CD4-positive, alpha-beta T cell (primary cell): ENCODE measurements at places on chromosomes 12 and 14. TPM values are rescaled to one million over a fixed set of nuclear protein-coding genes. Genes with fewer than 3 reads are reported as not detected.

GRCh38 chr14:88005050-88005481 is at the start of gene GPR65:
Gene GPR65 (plus strand): TSS chr14:88005135. CDS start chr14:88010848, 5,713 bp downstream.
- peak; percentile 31 for DNase-seq

DNA sequence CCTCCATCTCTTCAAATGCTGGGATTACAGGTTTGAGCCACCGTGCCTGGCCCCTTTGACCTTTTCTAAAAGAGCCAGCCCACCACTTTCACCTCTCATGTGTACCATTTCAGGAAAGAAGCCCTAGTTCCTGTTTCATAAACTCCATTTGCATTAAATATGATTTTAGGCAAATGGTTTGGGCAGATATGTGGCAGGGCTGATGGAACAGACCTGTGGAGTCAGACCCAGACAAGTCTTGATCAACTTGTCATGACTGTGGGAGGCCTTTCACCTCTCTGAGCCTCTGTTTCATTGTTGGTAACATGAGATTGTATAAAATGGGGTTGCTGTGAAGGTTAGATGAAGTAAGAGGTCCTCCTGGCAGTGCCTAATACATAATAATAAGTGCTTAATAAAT is 5.2 kb upstream of the MAP3K9 start:
- DNase-seq, result no peak

- DNase-seq, result no peak
These were observed 134.2 kb upstream of the DNM1L start for GRCh38 chr12:32544893-32545292.

DNA sequence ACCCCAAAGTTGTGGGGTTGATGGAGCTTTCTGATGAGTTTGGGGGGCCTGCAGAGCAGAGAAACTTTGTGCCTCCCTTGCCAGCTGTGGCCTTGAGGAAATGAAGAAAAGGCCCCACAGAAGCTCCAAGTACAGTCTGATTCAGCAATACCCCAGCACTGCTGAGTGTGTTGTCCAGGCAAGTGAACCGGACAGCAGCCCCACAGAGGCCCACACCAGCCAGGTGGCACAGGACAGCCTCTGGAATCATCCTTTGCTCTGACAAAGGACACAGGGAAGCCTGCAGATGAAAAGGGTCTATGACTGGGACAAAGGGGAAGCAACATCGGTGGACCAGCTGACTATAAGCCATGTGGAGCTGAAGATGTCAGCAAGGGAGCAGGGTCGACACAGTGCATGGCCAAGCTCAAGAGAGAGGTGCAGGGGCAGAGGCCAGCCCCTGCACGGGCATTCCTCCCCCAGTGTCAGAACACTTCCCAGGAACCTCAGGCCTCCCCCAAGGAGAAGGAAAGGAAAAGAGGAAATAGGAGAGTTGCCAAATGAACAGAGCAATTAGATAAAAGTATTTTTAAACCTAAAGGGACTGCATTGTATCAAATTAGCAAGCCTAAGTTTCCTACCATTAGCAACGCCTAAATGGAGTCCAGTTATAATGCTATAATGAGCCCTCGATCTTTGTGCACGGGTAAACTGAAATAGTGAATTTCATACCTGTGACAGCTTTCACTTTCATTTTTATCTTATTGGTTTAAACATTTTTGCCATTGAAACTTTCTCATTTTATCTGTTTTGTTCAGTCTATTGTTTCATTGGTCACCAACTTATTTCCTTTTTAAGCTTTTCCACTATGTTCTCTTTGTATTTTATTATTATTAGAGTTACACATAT is 46.3 kb upstream of the PTGDR start:
- no peak for DNase-seq

DNA sequence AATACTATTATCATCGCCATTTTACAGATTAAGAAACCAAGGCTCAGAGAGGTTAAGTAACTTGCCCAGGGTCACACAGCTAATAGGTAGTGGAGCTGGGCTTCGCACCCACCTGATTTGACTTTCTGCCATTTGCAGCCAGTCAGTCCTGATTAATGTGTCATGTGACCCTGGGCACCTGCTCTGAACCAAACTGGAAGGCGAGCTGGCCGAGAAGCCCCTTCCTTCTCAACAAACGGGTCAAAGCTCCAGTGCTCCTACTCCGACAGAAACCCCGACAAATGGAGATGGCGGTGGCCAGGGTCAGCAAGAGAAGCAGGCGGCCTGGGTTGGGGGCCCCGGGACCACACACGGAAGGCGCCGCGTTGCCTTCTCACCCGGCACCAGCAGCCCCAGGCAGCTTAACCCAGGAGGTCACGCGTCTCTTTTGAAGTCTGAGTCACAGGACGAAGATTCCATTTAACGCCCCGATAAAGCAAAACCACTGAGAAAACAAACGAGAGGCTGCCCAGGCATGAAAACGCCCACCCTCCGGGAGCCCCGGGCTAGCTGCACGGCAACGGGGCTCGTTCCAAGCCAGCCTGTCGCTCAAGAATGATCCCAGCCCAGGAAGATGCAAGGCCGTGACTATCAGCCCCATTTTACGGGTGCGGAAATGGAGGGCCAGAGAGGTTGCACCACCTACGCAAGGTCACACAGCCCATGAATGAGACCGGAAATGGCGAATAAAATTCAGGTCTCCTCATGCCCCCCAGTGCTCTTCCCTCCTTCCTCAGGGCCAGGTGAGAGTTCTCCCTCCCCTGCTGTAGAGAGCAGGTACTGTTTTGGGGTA is 124.8 kb downstream of the SCARB1 start:
- no peak for DNase-seq

DNA sequence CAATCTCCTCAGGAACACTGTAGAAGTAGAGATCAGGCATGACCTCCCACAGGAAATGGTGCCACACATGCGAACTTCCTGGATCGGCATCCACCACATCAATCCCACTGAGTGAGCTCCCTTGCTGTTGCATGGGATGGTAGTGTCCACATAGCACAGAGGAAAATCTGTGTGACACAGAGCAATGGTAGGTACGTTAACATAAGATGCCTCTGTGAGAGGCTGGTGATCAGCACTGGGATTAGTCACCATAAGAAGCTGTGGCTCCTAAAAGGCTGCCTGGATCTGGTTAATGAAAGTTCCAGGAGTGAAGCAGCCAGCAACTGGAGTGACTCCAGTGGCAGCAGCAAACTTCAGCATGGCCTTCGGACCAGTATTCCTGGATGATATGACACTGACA is 21.8 kb downstream of the WDHD1 start:
- no peak for DNase-seq

GRCh38 chr12:6352193-6353173 is 10.6 kb upstream of the TNFRSF1A start:
- DNase-seq, result no peak

GRCh38 chr12:130160711-130161231 is 1.5 kb upstream of the FZD10 start:
- no peak for DNase-seq

- DNase-seq, result no peak
These were observed 55.7 kb downstream of the ITPK1 start for GRCh38 chr14:93059917-93060545.

GRCh38 chr12:44285321-44285960 is 449.6 kb downstream of the TMEM117 start:
- no peak for DNase-seq

GRCh38 chr12:127106697-127107096 is 1160.3 kb upstream of the TMEM132C start:
- DNase-seq, result no peak

GRCh38 chr14:46574221-46574977 is 77.2 kb downstream of the RPL10L start:
- DNase-seq, result no peak

GRCh38 chr12:111816065-111816615 is 25.9 kb upstream of the MAPKAPK5 start:
- DNase-seq, result no peak

DNA sequence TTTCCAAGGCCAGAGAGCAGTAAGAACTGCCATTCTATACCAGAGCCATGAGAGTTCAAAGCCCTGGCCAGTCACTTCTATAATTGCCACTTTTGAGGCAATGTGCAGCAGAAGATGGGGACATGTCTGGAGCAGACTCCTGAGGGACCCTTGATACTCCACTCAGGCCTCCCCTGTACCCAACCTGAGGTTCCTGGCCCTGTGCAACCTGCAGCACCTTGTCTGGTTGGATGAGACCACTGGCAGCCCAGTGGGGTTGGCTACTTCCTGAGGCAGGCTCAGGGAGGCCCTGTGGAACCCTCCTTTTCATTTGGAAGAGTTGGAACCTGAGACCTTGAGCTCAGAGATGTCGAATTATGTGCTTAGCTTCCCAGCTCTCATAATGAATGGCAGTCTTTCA is 54.4 kb downstream of the GALNT16 start:
- no peak for DNase-seq

DNA sequence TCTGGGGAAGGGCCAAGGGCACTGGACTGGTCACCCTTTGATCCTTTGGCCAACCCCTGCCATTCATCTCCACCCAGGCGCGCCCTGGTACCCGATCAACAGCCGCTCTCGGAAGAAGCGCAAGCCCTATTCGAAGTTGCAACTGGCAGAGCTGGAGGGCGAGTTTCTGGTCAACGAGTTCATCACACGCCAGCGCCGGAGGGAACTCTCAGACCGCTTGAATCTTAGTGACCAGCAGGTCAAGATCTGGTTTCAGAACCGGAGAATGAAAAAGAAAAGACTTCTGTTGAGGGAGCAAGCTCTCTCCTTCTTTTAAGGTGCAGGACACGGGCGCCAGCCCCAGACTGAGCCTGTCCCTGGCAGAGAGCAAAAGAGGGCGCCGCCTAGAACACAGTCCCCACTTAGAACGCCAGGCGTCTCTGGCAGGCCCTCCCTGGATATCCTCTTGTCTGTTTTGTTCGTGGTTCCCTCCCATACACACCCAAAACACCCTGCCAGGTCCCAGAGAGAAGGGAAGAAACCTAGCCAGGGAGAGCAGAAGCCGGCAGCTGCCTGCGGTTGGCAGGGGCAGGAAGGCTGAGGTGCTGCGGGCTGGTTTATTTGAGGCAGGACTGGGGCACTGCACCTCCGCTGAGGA is 1.7 kb downstream of the HOXC12 start:
- no peak for DNase-seq

- no peak for DNase-seq
These were observed 690.3 kb downstream of the TMEM121 start for GRCh38 chr14:106216679-106217078.

- no peak for DNase-seq
These were observed 388.7 kb downstream of the TMEM117 start for GRCh38 chr12:44224399-44225148.

DNA sequence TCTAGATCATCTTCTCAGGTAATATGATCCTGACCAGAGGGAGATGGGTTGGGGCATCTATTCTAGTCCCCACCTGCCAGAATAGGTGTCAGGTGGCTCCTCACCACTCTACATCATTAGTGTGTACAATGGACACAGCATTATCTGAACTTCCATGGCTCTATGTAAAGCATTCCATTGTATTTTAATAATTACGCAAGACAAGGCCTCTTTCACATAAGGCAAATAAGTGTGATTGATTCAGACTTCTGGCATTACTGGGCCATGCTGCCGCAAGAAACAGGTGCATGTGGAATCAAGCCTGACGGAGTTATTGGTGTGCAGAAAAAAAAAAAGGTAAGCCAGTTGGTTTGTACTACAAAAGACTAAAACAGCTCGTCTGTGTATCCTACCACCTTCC is 3.1 kb upstream of the DDHD1 start:
- no peak for DNase-seq

GRCh38 chr12:5008661-5009060 is 35.0 kb upstream of the KCNA5 start:
- DNase-seq, result no peak

DNA sequence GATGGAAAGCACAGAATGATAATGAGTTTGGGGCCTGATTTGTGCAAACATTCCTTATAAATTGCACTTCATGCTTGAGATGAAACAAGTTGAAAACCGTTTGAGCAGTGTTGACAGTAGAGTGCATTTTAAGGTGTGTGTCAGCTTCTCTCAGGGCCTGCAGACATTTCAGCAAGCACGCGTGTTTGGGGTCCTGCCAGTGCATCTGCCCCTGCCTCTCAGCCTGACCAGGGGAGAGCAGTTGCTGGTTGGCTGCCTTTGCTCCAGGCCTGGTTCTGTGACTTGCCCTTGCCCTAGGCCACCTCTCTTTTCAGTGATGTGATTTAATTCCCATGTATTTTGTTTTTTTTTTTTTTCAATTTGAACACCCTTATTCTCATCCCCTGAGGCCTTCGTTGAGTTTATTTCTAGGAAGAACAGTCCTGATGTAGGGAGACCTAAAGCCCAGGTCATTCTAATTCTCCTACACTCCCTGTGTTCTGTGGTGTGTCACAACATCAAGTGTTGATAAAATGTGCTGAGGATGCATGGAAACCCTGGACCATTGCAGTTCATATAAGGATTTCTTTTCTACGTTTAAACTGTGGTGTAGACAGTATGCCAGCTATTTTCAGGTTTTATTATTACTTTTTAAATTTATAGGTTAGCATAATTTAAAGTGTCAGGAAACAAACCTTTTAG is 40.1 kb upstream of the AMN start:
- DNase-seq, result no peak

DNA sequence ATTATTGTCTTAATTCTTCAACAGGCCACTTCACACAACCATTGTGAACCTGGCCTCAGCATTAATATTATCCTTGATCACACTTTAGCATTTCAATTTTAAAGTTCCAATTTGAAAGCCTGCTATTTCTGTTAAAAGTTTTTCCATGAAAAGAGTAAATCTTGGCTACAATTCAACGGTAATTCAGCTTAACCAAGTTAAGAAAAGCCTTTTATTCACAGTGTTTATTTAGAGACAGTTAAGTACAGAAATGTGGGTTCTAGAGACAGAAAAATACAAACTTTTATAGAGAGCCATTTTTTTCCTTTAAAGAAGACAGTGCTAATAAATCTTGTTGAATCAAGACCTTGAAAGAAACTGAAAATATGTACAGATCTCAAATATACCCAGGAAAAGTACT is 103.9 kb downstream of the NPAS3 start:
- no peak for DNase-seq

DNA sequence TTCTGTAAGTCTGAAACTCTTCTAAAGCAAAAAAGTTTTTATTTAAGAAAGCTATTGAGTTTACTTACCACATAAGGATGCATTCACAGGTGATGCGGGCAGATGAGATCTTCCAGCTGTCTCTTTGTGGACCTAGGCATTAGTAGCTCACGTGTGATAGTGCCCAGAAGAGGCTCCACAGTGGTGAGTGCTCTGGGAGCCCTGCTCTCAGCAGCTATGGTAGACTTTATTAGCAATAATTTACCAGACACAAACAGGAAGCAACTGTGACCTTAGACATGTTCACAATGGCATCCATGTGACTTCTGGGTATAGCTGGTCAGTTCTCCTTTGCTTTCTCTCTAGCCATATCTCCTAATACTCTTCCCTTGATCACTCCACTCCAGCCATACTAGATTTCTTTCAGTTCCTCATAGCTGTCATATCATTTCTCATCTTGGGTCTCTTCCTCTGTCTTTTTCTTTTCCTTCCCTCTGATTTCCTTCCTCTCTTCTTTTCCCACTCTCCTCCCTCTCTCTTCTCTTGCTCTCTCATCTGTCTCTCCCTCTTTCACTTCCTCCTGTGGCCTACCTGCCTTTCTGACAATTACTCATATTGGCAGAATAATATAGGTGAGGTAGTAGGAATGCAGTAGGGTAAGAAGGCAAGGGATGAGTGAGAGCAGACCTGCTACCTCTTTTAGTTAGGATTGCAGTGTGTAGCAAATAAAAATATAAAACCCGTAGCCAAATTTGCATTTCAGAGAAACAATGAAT is 75.2 kb upstream of the SCAF11 start:
- DNase-seq, result no peak

The PABPN1 gene
- total RNA-seq, result 195 TPM

The NGB gene
- not detected for total RNA-seq

The KLRC3 gene
- not detected for total RNA-seq

The POTEG gene
- not detected for total RNA-seq

The EFS gene
- not detected for total RNA-seq

The AKAP5 gene
- total RNA-seq, result 0.50 TPM

The RNASE4 gene
- 0.11 TPM for total RNA-seq

The PMCH gene
- not detected for total RNA-seq

The CYP46A1 gene
- 0.11 TPM for total RNA-seq

The KLRB1 gene
- 54.8 TPM for total RNA-seq

The KRT78 gene
- not detected for total RNA-seq

The PPFIBP1 gene
- total RNA-seq, result 2.9 TPM
